ENCODE measurements at places on chromosomes 7 and 10.

- DNase-seq = peak; percentile 76
Observed at GRCh38 chr10:14547816-14548215, 217.1 kb upstream of the FRMD4A start.

GRCh38 chr7:108028111-108028510 lies 25.1 kb upstream of the LAMB1 start:
- DNase-seq = no peak

- no peak for DNase-seq
Observed at GRCh38 chr7:95322396-95322795, 1.9 kb downstream of the PON1 start.

GRCh38 chr7:132755538-132756483 lies 179.5 kb upstream of the PLXNA4 start:
- DNase-seq = no peak

- no peak for DNase-seq
Observed at GRCh38 chr10:23754179-23754578, 315.3 kb downstream of the OTUD1 start.

- no peak for DNase-seq
Observed at GRCh38 chr10:47050618-47051455, 139.6 kb downstream of the PTPN20 start.

DNA sequence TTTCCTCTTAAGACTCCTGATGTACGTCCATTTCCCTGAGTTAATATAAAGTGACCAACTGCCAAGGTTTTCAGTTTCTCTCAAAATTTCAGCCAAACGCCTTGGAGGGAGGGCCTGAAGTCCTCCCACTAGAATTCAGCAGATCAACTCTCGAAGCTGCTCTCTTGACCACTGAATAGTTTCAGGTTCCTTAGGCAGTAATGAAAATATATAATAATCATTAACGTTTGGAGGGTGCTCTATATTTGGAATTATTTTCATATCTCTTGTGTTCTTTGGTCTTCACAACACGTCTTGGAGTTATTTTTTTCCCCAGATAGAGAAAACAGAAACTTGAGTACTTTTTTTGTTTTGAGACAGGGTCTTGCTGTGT lies 123.6 kb upstream of the SFMBT2 start:
- no peak for DNase-seq

DNA sequence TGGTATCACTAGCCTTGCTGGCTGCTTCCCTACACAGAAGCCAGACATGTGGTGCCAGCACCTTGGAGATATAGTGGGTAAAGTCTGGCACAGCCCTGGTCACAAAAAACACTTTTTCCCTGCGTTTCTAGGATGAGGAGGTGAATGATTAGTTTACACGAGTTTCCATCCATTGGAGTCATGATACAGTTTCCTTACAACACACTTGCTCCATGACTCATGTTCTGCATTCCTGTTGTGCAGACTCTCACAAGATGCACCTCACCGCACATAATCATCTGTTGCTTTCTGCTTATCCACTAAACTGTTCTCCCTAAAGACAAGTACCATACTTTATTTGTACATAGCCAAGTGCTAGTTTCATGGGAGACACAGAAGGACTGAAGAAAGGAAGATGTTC lies 747.1 kb upstream of the GALNT17 start:
- no peak for DNase-seq

DNA sequence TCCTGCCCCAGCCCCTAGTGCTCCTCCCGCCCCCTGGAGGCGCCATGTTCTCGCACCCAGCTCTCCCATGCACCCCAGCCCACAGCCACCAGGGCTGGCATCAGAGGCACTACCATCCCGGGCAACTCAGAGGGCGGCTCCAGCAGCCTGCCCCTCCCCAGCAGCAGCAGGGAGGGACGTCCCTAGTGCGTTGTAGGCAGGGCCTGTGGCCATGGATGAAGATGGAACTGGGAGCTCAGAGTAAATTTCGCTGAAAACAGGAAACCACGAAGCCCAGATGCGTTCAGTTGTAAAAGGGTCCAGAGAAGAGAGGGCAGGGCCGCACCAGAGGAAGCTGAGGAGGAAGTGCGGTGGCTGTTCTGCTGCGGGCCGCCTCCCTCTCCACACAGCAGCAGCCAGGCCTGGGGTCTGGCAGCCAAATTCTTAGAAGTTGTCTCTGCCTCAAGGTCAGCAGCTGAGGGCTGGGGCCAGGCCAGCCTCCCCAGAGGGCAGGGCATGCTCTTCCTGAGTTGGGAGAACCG lies 24.6 kb downstream of the VSIR start:
- DNase-seq = no peak

- DNase-seq = no peak
Observed at GRCh38 chr10:132308587-132309470, 1.1 kb upstream of the STK32C start.

- no peak for DNase-seq
Observed at GRCh38 chr7:98168904-98169621, 42.2 kb upstream of the BHLHA15 start.

- DNase-seq = no peak
Observed at GRCh38 chr7:36862771-36863261, 138.5 kb upstream of the AOAH start.

- no peak for DNase-seq
Observed at GRCh38 chr7:121062671-121063279, 74.3 kb downstream of the CPED1 start.

- no peak for DNase-seq
Observed at GRCh38 chr10:101065481-101066145, 3.8 kb downstream of the KAZALD1 start.

DNA sequence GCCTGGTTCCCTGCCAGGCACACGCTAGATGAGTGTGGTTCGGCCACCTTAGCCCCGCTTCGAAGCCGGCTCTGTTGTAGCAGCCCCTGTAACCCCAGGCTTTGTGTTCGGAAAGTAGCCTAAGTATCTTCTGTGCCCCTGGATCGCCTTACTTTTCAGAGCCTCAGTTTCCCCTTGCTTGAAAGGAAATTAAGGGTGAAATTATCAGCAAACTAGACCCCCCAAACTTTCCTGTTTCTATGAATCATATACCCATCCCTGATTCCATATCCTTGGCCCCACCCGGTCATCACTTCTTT lies 312 bp downstream of the PDCD11 start:
- DNase-seq = no peak

- DNase-seq = no peak
Observed at GRCh38 chr7:107813524-107813923, 10.5 kb upstream of the SLC26A3 start.

DNA sequence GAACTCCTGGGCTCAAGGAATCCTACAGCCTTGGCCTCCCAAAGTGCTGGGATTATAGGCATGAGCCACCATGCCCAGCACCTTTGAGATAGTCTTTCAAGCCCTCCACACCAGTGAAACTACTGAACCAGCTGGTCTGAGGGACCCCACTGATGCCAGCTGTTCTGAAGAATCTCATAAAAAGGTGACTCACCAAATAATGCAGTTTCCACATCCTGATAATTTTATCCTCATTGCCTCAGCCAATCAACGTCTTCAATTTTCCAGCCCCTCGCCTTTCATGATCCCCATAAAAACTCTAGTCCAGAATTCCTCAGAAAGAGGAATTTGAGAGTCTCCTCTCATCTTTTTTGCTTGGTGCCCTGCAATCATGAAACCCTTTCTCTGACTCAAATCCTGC lies 1691.6 kb upstream of the LRRTM3 start:
- DNase-seq = no peak

- DNase-seq = no peak
Observed at GRCh38 chr7:79414910-79415309, 38.6 kb downstream of the MAGI2 start.

DNA sequence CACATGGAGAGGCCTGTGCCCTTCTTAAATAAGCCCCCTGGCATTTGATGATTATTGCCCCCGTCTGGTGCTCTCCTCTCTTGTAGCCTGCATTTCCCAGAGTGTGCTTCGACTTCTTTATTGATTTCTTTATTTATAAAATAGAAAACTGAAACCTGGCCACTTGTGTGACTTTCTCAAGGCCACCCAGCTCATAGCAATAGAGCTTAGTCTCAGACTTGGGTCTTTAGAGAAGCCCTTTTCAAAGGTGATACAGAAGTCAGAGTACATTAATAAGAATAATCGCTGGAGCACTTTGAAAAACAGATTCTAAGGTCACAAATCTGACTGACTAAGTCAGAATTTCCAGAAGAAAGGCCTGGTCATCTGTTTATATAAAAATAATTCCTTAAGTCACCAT lies 86.6 kb downstream of the NOC3L start:
- DNase-seq = no peak

- no peak for DNase-seq
Observed at GRCh38 chr7:28661826-28662595, 249.7 kb downstream of the CREB5 start.

DNA sequence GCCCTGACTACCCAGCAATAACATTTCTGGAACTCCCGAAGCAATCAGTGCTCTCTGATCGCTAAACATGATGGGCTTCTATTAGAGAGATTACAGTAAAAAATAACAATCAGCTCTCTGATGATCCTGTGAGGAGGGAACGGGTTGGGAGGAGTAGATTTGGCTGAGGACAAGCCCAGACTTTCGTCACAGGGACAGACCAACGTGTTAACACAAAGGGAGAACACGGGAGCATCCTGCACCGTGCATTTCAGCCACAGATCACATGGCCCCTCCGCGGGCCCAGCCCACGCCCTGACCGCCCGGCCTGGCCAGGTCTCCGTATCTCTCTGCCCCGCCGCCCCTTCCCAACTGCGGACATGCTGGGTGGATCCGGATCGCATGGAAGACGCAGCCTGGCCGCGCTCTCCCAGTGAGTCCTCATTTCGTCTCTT lies 95.0 kb upstream of the AGBL3 start:
- DNase-seq = peak; percentile 16

GRCh38 chr7:93196336-93196735 lies 29.9 kb downstream of the HEPACAM2 start:
- no peak for DNase-seq

- no peak for DNase-seq
Observed at GRCh38 chr10:129779126-129780111, 184.7 kb downstream of the EBF3 start.

DNA sequence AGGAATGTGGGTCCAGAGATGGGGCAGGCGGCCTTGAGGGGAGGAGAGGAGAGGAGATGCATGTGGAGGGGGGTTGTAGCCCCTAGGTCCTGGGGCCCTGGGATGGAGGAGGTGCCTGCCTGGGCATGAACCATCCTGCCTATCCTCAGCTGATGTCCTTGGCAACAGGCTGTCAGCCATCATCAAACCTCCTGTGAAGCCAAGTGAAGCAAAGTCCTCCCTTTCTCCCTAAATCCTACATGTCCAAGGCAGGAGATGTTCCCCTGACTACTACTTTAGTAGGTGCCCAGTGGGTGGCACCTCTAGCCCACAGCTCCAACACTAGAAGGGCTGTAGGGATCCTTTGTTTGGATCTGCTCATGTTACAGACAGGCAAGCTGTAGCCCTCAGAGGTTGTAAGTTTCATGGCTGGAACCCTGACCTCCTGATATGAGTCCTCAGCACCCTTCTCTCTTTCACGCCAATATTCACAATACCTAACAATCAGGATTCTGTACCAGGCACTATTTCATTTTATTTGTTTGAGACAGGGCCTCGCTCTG lies 66.6 kb upstream of the SYPL1 start:
- DNase-seq = peak; percentile 2

DNA sequence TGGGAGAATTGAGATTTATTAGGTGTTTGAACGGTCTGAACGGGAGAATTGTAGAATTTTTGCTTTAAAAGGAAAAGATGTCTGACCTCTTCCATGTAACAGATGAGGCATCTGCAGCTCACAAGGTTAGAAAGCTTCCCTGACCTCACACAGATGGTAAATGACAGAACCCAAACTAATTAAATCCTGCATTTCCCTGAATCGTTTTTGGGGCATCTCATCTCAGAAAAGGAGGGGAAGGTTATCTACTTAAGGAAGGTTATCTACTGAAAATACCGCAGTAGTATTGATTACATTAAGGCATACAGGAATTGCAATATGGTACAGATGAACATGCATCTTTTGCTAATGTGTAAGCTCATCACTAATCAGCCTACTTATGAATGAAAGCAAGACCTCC lies 278.3 kb downstream of the CCDC3 start:
- no peak for DNase-seq

DNA sequence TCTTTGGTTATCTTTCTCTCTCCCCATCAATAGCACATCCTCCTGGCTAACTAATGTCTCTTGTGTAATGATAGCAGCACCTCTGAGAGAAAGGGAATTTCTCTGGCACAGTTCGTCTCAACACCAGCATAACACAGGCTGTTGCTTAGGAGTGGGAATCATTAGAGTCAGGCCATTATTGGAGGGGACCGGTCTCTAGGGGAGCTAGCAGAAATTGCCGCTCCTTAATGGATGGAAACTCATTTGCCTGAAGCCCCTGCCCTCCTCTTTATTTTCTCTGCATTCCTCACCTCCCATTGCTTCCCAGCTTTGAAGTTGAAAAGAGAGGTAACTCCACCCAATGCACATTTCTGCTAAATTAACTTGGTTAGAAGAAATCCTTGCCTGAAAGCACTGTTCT lies 11.9 kb downstream of the LRRC4 start:
- DNase-seq = no peak

GRCh38 chr10:97188261-97188711 lies 2.5 kb upstream of the SLIT1 start:
- DNase-seq = peak; percentile 78

GRCh38 chr7:137871170-137871915 lies 24.6 kb upstream of the DGKI start:
- DNase-seq = peak; percentile 41

- DNase-seq = no peak
Observed at GRCh38 chr7:96784597-96784996, 75.0 kb upstream of the SEM1 start.

DNA sequence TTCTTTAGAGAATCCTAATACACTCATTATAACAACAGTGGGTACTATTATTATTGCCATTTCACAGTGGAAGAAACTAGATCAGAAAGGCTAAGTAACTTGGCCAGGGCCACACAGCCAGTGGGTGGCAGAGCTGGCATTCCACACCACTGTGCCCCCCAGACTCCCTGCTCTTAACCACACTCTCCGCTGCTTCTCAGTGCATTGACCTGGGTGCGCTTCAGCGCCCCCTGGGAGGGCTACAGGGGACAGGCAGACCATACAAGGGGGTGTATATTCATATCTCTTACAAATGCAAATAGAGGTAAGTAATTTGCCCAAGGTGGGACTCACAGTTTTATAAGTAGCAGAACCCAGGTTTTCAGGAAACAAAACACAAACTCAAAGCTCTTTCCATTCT lies 77.0 kb upstream of the NMT2 start:
- no peak for DNase-seq

GRCh38 chr10:110651044-110651958 lies 7.2 kb downstream of the RBM20 start:
- DNase-seq = no peak

- no peak for DNase-seq
Observed at GRCh38 chr10:102657984-102658724, 13.9 kb downstream of the TRIM8 start.

DNA sequence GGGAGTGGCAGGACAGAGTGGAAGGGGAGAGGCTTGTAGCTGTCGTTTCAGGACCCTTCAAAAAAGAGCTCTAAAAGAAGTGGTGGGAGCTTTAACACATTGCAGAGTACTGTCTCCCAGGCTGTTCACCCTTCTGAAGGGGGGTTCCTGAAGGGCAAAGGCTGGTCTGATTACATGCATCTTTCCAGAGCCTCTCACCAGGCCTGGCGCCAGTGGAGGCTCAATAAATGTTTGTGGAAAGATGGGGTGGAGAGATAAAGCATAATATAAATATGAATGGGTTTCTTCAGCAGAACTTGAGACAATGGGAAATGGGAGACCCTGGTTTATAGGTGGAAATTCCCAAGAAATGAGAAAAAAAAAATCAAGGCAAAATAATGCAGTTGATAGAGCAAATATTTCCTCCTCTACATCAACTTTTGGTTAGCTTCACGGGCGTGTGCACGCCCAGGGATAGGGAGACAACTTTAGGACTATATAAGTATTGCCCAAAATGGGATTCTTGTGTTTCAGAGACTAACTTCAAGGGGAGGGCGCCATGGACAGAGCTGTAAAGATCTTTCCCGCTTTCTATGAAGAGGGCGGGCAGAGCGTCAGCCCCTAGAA lies 613 bp upstream of the BUB3 start:
- DNase-seq = no peak

Data from NCI-H2171 treated with DMSO at 0.1 percent for 48 hours (cell line).